SW480 (cell line): ENCODE measurements at places on chromosomes 11 and 22.

- no peak for DNase-seq
Measured at GRCh38 chr11:16841481-16841880, 103.0 kb downstream of the C11orf58 start.

DNA sequence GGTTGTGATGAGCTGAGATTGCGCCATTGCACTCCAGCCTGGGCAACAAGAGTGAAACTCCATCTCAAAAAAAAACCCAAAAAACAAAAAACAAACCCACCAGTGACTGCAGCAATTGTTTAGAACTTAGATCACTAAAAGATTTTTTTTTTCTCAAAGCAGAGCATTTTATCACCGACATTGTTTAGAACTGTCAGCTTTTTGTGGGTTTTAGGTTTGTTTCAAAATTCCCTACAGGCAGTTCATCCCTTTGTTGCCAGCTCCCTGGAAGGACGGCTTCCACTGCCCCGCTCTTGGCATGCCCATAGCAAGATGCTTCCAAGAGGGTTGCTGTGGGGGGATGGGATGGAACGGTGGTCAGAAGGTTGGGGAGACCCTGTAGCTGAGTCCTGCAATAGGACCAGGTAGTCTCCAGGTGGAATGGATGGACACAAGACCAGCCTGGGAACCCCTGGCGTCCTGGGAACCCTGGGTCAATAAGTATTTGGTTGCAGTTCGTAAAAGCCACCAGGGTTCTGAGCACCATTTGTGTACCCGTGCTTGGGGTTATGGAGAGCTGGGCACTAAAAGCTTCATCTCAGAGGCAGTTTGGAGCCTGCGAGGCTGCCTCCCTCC is 46.7 kb downstream of the TSPAN18 start:
- DNase-seq = no peak

- DNase-seq = peak; percentile 68
Measured at GRCh38 chr11:35321111-35321510, 98.2 kb downstream of the SLC1A2 start.

DNA sequence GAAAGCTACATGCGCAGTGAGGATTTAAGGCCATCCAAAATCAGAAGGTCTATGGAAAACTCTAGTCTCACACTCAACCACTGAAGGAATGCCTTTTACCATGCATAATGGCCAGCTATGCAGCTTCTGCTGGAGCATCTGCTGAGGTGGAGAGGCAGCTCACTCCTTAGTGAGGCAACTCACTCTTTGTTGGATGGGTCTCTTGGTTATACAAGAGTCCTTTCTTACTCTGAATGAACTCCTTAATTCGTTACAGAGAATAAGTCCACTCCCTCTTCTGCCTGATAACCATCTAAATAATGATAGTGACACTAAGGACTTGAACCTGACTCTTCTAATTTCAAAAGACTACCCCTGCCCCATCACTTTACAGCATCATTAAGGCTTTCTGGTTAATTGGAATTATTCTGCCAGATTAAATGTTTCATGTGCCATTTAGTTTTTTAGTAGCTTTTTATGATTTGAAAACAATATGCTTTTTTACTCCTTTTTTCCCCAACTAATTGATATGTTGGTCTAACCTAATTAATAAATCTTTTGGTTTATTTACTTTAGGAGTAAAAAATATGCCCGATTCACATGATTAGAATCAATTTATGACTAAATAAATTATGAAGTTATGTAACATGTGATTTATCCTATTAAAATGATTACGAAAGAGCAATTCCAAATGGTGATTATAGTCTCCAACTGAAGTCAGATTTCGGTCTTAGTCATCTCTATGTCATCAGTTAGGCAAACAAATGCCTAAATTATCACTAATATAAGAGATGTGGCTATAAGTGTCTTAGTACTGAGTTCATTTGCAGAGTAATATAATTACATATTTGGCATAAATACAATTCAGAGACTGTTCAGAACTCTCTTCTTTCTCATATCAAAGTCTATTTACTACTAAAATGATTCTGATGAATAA is 286.7 kb upstream of the CCDC90B start:
- no peak for DNase-seq

- no peak for DNase-seq
Measured at GRCh38 chr11:643366-643765, 6.3 kb downstream of the DRD4 start.
